NCI-H1436 treated with DMSO at 0.1 percent for 48 hours (cell line): ENCODE measurements at places on chromosomes 6 and 20.

GRCh38 chr20:61997891-61998290, 67.8 kb downstream of the TAF4 start:
- no peak for DNase-seq

GRCh38 chr20:63915471-63915870, 20.5 kb downstream of the DNAJC5 start:
- DNase-seq: no peak

GRCh38 chr6:16752206-16752866, 8.9 kb downstream of the ATXN1 start:
- no peak for DNase-seq

DNA sequence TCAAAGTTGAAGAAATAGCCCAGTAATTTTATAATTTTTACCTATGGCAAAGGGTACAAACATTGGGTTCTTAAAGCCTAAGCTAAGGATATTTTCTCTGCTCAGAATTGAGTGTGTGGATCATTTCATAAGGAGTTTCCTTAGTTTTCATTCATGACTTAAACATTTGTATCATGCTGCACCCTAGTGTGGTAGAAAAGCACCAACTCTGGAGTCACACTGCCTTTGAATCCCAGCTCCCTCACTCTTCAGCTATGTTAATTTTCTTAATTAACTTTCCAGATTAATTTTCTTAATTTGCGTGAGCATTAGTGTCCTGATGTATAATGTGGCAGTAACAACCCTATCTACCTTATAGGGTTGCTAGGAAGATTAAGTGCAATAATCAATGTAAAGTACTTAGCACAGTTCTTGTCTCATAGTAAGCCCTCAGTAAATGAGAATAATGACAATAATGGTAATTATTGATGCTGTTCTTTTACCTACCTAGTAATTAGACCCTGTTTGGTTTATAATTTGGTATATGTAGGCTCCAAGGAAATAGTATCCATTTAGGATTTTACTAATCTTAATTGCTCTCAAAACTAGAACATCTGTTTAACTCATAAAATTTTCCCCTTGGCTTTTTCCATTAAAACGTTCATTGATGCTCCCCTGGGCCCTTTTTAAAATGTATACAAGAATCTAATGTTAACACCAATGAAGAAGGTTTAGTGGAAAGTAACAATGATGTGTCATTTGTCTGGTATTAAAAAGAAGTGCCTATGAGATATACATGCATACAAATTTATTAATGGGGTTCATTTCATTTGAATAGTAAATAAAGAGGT, 31.6 kb downstream of the DSE start:
- no peak for DNase-seq

DNA sequence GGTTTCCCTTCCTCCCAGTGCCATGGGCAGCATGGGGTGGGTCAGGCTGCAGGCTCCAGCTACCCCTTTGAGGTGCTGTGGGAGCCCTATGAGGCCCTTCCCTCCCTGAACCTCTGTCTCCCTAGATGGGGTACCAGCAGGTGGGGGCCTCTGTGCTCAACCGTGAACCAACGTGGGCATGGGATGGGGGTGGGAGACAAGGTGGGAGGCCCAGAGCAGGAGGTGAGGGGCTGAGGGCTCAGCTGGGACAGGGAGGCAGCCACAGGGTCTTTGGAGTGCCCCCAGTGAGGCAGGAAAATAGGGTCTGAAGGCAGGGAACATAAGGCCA, 33.3 kb downstream of the SUN5 start:
- no peak for DNase-seq

- DNase-seq: no peak
Observed at GRCh38 chr20:18042229-18042628, 15.5 kb downstream of the OVOL2 start.

DNA sequence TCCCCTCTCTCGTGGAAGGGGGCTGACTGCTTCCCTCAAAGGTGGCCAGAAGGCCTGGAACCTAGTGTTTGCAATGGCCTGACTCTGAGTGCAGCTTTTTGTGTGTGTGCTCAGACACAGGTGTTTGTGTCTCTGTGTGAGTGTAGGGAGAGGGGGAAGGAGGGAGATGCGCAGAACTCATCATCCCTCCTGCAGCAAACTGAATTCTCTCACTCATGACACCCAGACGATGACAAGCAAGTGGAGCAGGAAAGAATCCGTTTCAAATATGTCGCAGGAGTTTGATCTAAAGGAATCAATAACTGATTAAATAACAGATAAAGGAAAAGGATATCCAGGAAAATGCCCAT, 101.4 kb downstream of the TNFAIP3 start:
- no peak for DNase-seq

- no peak for DNase-seq
Observed at GRCh38 chr6:112795316-112795715, 448.2 kb downstream of the RFPL4B start.

- peak; percentile 43 for DNase-seq
Observed at GRCh38 chr20:11777387-11778205, 140.1 kb upstream of the BTBD3 start.

DNA sequence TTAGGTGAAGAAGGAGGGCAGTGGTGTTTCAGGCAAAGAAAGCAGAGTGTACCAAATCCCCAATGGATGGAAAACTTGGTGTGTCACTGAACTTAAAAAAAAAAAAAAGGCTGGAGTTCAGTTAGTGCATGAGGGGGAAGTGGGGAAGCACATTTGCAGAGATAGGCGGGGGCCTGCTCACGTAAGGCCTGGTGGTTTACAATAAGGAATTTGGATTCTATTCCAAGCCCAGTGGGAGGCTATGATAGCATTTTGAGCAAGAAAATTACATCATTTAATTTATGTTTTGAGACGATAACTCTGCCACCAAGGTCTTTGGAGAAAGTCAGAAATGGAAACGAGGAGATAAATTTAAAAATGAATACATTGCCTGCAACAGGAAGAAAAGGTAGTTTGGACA, 225.5 kb downstream of the EYA4 start:
- no peak for DNase-seq

- no peak for DNase-seq
Observed at GRCh38 chr6:95614094-95614493, 36.8 kb downstream of the MANEA start.

- no peak for DNase-seq
Observed at GRCh38 chr6:73586416-73586974, 65.7 kb upstream of the EEF1A1 start.

- DNase-seq: no peak
Observed at GRCh38 chr6:114068116-114068515, 97.2 kb upstream of the HDAC2 start.

DNA sequence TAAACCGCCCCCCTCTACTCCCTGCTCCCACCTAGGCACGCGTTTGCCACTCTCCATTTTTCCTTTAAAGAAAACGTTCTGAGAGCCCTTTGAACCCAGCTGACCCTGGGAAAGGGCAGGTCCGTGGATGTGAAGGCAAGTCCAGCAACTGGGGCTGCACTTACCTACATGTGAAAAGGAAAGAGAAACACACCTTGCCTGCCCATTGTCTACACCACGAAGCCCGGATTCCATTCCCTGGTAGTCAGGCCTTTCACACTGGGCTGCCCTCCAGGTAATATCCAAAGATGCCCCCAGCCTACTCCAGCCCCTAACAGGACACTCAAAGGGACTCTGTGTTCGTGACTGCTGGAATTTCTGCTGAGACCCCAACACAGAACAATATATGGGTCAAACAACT, 94.4 kb downstream of the CD83 start:
- no peak for DNase-seq

- DNase-seq: no peak
Observed at GRCh38 chr6:66902457-66902856, 1195.4 kb upstream of the EYS start.

DNA sequence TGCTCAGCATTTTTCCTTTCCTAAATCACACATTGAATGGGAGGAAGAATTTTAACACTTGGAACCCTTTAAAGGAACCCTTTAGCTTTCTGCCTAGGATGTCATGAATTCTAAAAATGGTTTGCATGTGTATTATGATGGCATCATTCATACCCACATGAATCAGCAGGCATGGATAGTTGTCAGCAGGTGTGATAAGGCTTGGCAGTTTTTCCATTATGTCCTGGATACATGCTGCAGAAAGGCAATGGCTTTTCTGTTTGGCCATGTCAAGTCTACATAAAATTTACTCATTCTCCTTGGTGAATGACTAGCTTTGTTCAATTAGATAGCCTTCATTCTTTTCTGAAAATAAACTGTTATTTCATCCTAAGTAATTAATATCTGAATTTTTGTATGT, 353.7 kb downstream of the GRIK2 start:
- DNase-seq: no peak

- DNase-seq: no peak
Observed at GRCh38 chr6:108739496-108740330, 108.5 kb upstream of the ARMC2 start.

- no peak for DNase-seq
Observed at GRCh38 chr6:44050872-44051505, 76.3 kb downstream of the MRPL14 start.

DNA sequence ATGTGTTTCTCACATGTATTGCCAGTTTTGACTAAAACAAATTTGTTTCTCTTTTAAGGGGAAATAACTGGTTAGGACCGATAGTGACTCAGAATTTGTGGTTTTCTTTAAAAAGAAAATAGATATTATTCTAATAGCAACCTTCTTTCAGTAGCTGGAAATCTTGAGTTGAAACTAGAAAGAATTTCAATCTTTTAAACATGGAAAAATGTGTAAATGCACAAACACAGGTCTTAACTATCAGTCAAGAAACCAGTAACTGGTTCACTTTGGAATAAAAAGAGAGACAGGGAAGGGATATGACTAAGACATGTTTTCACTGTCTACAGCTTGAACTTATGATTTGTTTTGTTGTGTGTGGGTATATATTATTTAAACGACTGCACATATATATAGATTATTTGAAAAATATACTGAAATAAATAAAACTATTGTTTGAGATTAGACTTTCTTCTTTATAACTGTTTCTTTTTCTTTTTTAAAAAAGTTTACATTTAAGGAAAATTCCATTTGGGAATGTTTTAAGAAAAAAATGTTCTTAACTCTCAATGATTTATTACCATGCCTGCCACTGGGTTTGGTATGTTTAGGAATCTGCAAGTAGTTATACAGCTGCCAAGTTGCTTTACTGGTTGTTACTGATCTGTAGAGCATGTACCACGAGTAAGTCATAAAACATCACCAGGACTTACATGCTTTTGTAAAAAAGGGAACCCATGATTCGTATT, 753.3 kb upstream of the MARCKS start:
- DNase-seq: no peak

DNA sequence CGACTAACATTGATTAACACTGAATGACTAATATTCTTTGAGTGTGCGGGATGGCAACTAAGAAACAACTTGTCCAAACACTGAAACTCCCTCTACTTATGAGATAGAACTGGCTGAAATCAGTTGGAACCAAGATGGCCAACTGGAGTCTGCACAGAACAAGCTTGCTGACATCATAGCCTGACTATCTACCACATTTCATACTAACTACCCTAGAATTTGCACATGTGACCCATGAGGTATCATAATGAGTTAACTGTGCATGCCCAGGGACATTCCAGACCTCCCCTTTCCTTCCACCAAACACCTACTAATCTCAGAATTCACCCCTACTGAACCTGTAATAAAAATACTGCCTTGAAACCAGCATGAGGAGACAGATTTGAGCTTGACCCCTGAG, 43.2 kb downstream of the PHIP start:
- DNase-seq: no peak

GRCh38 chr6:169590376-169590939, 111.4 kb downstream of the WDR27 start:
- DNase-seq: no peak

DNA sequence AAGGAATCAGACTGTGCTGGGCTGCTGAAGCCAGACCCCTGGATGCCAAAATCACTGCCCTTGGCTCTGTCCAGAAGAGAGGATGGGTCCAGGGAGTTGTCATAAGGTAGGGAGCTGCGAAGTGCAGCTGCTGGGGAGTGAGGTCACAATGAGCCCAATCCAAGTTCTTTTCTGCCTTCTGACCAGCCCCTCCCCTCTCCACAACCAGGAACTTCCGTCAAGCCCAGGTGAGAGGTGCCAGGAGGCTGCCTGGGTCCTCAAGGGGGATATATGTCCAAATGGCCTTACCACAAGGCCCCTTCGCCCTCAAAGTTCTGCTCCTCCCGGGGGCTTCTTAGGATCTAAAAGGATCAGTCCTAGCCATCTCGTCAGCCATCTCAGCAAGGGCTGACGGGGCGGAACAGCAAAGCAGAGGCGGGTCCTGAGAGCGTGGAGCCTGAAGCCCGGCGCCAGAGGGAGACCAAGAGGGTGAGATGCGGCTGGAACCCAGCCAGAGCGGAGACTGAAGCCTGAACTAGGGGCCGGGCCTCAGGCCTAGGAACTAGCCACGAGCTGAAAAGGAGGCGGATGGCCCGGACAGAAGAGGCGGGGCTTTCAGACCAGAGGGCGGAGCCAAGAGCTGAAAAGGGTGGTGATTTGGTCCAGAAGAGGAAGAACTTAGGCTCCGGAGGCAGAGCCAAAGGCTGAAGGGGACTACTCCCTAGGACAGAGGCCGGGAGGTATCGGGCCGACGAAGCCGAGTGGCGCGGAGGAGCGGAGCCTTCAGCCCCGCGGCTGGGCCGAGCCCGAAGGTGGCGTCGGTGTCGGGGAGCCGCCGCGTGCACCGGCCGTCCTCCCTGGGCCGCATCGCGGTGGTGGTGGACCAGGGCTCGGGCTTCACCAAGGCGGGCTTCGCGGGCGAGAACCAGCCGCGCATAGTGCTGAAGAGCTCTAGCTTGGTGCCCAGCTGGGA, at the start of gene ACTL10:
Gene ACTL10, plus strand, starts transcription at position 651 of the 952 bp plus-strand sequence. CDS start 555 bp downstream, outside the sequence.
- DNase-seq: peak; percentile 28

GRCh38 chr20:50313522-50313820, 122.8 kb downstream of the CEBPB start:
- DNase-seq: no peak

- DNase-seq: peak; percentile 62
Observed at GRCh38 chr6:96391776-96392360, 129.7 kb upstream of the UFL1 start.

DNA sequence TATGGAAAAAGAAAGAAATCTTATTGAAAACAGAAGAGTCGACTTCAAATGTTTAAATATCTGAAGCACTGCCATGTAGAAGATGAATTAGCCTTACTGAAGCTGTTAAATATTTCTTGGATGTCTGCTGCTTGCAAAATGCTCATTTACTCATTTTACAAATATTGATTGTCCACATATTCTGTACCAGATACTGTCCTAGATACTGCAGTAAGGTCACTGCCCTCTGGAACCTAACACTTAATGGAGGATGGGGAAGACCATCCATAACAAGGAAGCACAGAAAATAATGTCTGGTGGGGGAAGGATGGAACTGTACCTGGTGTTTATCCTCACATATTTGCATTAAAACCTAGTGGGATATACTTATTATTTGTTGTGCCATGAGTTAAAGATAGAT, 99.0 kb downstream of the RCAN2 start:
- DNase-seq: no peak

DNA sequence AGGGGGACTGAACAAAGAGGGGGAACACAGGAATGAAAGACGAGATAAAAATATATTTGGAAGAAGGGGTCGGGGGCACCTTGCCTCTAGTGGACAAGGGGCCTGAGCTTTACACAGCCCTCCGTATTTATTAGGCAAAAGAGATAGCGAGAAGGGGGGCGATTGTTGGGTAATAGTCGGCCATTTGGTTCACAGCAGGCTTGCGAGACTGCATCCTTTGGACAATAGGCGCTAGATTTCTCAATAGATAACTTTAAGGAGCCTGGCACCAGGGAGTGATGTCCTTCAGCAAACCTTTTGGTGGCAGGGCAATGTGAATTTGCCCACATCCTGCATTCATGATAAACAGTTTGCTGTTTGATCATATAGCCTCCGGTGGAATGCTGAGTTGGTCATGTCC, 3.0 kb upstream of the NANP start:
- DNase-seq: no peak

- DNase-seq: no peak
Observed at GRCh38 chr6:143449082-143449713, 1.3 kb downstream of the ADAT2 start.

GRCh38 chr20:50957276-50957675, 1.1 kb downstream of the DPM1 start:
- no peak for DNase-seq
